Effector CD4-positive, alpha-beta T cell (primary cell): ENCODE measurements at places on chromosomes 7 and 10.

- DNase-seq, result no peak
Observed at GRCh38 chr10:51590818-51591217, 108.6 kb downstream of the CSTF2T start.

GRCh38 chr7:80630608-80631405 is 7.6 kb upstream of the CD36 start:
- no peak for DNase-seq

- no peak for DNase-seq
Observed at GRCh38 chr7:8128449-8129317, 133.3 kb downstream of the ICA1 start.

DNA sequence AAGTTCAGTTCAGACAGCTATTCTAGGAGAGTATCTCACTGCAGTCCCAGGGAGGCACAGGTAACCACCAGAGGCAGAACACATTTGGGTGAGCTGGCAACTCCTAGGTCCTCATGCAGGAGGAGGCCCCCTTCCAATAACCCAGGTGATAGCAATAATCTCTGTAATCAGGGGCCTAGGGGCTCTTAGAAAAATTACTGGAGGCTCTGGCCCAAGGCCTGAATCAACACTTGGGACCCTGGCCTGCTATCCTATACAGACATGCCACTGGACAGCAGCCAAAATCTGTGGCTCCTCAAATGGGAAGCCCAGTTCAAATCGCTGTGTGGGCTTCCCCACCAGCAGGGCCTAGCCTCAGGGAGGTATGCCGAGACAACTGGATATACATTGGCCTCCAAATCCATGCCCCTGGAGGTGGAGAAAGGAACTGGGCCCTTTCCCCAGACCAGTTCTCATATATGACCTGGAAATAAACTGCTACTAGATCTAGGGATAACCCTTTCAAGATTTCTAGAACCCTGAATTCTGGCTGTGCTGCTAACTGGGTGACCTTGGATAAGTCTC is 1.6 kb downstream of the AVPI1 start:
- no peak for DNase-seq

GRCh38 chr10:29689001-29689400 is 54.2 kb upstream of the SVIL start:
- DNase-seq, result no peak

- DNase-seq, result no peak
Observed at GRCh38 chr10:28320090-28320489, 17.2 kb upstream of the MPP7 start.

- no peak for DNase-seq
Observed at GRCh38 chr10:27844223-27844622, 98.6 kb upstream of the MKX start.

DNA sequence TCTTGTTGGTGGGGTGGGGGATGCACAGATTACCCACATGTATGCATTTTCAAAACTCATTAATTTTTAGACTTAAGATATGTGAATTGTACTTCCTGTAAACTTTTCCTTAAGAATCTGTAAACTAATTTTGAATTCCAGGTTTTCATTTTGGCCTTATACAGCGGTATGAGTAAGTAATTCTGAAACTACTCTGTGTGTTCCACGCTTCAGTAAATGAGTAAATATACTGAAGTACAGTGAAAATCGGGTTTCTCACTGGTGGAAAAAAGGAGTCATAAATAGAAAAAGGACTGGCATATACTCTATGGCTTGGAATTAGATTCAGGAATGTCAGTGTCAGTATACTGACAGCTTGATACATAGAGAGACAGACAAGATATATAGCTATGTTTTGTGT is 72.8 kb downstream of the CTTNBP2 start:
- DNase-seq, result no peak

DNA sequence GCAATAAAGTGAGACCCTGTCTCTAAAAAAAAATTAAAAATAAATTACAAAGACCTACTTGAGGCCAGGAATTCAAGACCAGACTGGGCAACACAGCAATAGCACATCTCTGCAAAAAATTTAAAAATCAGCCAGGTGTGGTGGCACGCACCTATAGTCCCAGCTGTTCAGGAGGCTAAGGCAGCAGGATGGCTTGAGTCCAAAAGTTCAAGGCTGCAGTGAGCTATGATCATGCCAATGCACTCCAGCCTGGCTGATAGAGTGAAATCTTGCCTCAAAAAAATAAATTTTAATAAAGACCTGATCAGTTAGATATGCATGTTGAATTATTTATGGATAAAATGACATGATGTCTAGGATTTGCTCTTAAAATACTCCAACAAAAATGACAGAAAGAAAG is 34.9 kb downstream of the P4HA1 start:
- no peak for DNase-seq

GRCh38 chr7:20561908-20562307 is 53.6 kb upstream of the ABCB5 start:
- no peak for DNase-seq

- no peak for DNase-seq
Observed at GRCh38 chr10:103280031-103280430, 3.1 kb downstream of the INA start.

DNA sequence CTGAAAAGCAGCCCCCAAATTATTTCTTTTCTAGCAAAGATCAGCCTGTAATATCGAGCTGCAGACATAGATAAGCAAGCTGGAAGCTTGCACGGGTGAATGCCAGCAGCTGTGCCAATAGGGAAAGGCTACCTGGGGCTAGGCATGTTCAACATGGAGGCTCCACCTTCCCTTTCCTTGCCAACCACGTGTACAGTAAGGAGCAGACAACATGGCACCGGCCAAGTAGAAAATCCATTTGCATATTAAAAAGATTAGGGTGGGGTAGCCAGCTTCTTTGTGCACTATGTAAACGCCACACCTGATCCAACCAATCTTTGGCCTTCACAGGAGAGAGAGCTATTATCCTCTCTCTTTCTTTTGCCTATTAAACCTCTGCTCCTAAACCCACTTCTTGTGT is 56.7 kb upstream of the SEPHS1 start:
- no peak for DNase-seq
